ENCODE measurements at places on chromosomes 3 and 15. TPM values are rescaled to one million over a fixed set of nuclear protein-coding genes. Genes with fewer than 3 reads are reported as not detected.

Gene EFCC1
- 0.02 TPM for total RNA-seq

Gene SSUH2
- 0.60 TPM for total RNA-seq

Gene KBTBD13
- total RNA-seq: not detected

Gene ATP8B4
- 1.0 TPM for total RNA-seq

Gene CISH
- 0.63 TPM for total RNA-seq

Gene ANKUB1
- not detected for total RNA-seq

Gene RBP2
- total RNA-seq: not detected

Gene SKOR1
- not detected for total RNA-seq

Gene DCLK3
- total RNA-seq: not detected

Gene TRIM42
- total RNA-seq: not detected

Gene TEX9
- 4.9 TPM for total RNA-seq

Gene LMAN1L
- total RNA-seq: not detected

Gene C3orf85
- total RNA-seq: not detected

Gene FILIP1L
- 0.22 TPM for total RNA-seq

Gene TRIM71
- not detected for total RNA-seq

Gene FSD2
- not detected for total RNA-seq

Gene GPR27
- total RNA-seq: 3.3 TPM

Gene ADAMTS7
- total RNA-seq: 8.5 TPM

Gene CPLX3
- total RNA-seq: not detected

Gene RFTN1
- total RNA-seq: 3.3 TPM

Gene AHSG
- total RNA-seq: not detected

Data from A549 treated with AZD2906 at 1 μM for 4 hours (cell line).